NCI-H748 treated with DMSO at 0.1 percent for 48 hours (cell line): ENCODE measurements at places on chromosomes 2 and 18.

DNA sequence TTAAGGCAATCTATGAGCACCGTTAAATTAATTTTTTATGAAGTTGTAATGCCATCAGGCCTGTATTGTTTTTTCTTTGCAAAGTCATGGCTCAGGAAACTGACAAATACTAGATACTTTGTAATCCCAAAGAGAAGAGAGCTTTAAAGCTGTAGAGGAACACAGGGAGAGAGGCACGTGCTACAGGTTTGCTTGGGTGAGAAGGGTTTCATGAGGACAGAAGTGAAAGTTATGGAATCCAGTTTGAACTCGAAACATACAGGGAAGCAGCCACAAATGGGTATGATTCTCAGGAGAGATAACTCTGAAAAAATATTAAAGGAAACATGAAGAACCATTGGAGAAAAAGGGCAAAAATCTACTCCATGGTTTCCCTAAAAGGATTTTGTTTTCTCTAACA is 49.8 kb downstream of the CYB5A start:
- DNase-seq: no peak

- DNase-seq: no peak
Observed at GRCh38 chr2:45843136-45843535, 191.7 kb downstream of the PRKCE start.

DNA sequence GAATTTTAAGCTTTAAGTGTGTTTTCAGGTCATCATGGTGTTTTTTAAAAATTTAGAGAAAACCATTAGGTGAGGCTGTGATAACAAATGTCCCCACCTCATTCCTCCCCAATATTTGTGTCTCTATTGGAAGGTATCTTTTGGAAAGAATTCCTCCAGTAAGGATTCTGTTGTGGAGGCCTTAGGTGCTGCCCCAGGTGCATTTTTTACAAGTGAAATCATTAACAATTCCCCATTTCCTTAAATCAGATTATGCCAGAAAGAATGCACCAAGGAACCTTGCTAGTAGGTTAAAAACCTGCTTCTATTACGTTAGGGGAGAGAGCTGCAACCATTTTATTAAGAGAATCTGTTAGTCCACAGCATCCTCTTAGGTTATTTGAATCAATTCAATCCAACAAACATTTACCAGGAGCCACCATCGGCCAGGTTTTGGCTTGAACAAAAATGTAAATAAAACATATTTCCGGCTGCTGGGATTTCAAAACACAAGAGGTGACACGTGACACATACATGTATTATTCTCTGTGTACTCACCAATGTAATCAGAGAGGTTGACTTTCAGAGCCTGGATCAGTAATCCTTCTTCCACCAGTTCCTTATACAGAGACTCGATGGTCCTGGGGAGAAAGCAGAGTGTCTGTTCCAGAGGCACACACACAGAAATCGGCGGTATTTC is 112.5 kb upstream of the ASB18 start:
- peak; percentile 36 for DNase-seq

- no peak for DNase-seq
Observed at GRCh38 chr2:197477797-197478196, 21.8 kb downstream of the HSPD1 start.

GRCh38 chr18:45355944-45356520 is 259.2 kb upstream of the SLC14A2 start:
- DNase-seq: no peak

DNA sequence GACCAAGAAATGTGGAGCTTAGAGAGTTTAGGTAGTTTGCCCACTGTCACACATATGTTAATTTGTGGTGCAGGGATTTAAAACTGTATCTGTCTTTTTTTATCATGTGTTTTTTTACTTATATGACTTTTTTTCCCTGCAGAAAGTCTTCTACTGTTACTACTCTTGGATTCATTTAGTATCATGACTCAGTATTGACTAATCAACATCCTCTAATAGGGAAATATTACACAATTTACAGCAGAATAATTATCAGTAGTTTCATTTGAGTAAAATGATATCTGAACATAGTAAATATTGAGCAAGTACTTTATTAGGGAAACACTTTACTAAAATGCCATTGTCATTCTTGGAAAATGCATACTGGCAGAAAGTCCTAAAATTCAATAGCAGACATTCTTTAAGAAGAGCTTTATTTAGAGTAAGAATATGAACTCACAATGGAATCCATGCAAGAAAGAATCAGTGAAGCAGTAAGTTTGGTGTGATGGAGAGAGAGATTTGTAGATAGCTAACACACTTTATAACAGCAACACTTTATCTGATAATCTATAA is 425.9 kb upstream of the SLC8A1 start:
- no peak for DNase-seq

DNA sequence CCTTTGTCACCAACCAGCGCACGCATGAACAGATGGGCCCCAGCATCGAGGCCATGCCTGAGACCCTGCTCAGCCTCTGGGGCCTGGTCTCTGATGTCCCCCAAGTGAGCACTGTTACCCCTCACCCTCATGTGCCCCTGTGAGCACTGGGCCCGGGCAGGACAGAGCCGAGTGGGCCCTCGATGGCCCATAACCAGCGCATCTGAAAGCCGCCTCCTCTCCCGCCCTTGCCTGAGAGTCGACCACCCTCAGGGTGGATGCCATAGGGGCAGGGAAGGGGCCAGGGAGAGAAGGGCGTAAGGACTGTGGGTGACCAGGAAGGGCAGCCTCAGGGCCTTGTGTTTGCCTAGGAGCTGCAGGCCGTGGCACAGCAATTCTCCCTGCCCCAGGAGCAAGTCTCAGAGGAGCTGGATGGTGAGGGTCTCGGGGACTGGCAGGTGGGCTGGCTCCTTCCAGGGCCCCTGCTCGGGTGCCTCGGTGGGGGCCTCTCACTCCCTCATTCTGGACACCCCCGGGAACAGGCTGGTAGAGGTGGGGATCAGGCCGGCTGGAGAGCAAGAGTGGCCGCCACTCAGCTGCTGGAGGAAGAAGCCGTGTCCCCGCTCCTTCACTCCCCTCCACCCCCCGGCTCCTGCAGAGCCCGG is 2.1 kb downstream of the PROM2 start:
- DNase-seq: no peak

- DNase-seq: no peak
Observed at GRCh38 chr2:230788554-230789175, 76.0 kb downstream of the CAB39 start.

GRCh38 chr2:50438259-50438658 is 593.7 kb downstream of the NRXN1 start:
- DNase-seq: no peak

- no peak for DNase-seq
Observed at GRCh38 chr2:54867457-54867856, 144.0 kb downstream of the EML6 start.

GRCh38 chr2:64905338-64906024 is 83.7 kb upstream of the SLC1A4 start:
- no peak for DNase-seq

DNA sequence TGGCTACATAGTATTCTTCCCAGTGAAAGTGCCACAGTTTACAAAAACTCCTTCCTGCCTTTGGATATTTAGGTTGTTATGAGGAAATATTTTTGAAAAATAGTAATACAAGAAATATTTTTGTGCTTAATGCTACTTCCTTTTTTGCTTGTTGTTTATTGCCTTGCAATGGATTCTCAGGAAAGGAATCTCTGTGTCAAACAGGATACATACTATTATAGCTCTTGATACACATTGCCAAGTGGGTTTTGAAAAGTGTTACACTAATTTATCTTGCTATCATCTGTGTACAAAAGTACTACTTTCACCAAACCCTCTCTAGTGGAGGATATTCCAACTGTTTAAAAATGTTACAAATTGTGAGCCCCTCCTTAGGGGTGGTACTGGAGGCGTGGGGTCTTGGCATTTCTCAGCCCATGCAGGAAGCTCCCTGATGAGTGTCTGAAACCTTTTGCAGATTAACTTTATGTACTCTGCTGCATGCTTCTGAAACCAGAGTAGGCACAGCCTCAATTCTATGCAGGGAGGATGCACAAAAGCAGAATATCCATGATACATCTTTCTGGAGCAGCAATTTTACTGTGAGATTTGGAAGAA is 54.5 kb downstream of the EVA1A start:
- no peak for DNase-seq

GRCh38 chr2:184597571-184597991 is 748 bp upstream of the ZNF804A start:
- peak; percentile 60 for DNase-seq

GRCh38 chr2:70069049-70069448 is 18.2 kb upstream of the PCBP1 start:
- no peak for DNase-seq

- DNase-seq: no peak
Observed at GRCh38 chr2:177296040-177296439, 31.5 kb upstream of the NFE2L2 start.

GRCh38 chr18:34038086-34038485 is 186.6 kb downstream of the NOL4 start:
- no peak for DNase-seq

DNA sequence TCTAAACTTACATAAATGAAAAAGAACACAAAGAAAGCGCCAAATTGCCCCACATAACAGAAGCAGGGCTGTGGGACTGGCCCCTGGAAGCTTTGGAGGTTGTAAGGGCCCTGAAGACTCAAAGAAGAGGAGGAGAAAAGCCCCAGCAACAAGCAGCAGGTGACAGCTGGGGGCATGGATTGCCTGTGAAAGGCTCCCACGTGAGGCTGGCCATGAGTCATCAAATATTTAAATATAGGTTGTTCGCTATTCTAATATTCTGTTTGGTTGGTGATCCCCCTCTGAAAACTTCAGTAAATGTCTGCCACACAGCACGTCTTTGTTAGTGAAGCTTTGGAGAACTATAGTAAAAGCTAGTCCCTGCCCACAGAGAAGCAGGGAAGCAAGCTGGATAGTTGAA is 132.4 kb downstream of the MREG start:
- DNase-seq: no peak

- peak; percentile 73 for DNase-seq
Observed at GRCh38 chr18:57208047-57208446, 61.2 kb downstream of the BOD1L2 start.

DNA sequence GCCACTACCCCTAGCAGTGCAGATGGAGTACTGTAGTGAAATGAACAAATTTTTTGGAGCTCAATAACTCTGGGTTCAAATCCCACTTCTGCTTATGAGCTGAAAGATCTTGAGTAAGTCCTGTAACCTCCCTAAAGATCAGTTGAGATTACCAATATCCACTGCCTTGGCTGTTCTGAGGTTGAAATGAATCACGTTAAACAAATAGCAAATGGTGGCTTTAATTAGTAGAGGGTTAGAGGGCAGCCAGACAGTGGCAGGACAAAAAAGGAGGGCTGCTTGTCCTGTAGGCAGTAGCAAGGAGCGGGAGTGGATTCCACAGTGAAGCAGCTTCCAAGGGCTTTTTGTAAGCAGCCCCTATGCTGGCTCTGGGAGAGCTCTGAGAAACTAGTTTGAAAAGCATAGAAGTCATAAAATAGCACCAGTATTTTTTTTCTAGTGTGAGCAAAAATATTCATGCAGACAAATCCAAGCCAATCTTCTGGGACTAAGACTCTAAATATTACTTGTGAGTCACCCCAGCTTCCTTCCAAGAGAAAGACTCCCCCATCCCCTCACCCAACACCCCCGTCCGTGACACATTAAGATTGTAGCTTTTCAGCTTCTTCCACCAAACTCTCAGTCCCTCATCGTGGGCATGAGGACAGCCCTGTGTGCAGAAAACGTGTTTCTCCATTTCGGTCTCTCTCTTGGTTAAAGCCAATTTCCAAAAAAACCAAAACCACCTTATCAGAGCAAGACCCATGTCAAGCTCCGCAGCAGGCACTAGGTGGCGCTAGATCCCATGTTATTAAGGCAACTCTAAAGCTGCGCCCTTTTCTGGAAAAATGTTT is 123.5 kb upstream of the LGALSL start:
- peak; percentile 86 for DNase-seq

- DNase-seq: peak; percentile 61
Observed at GRCh38 chr2:169221745-169222369, 140.5 kb downstream of the LRP2 start.

- no peak for DNase-seq
Observed at GRCh38 chr2:84846741-84847142, 34.1 kb downstream of the TRABD2A start.

DNA sequence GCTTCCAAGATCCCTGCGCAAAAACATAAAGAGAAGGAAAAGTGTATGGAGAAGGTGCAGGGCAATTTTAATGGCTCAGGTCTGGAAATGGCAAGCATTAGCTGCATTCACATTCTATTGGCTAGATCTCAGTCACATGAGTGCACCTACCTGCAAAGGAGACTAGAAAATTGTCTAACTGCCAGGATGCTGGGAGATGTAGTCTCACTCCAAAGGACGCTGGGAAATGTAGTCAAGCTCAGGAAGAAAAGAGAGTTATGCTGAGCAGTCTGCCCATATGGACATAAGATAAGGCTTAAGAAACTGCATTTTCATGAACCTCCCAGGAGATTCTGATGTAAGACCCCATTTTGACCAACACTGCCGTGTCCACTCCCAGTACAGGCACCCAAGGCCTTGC is 9.5 kb upstream of the KLHL29 start:
- no peak for DNase-seq

GRCh38 chr2:40208463-40208862 is 243.4 kb downstream of the SLC8A1 start:
- peak; percentile 17 for DNase-seq

- no peak for DNase-seq
Observed at GRCh38 chr18:55737781-55738468, 149.9 kb upstream of the TCF4 start.

GRCh38 chr2:168312036-168312822 is 64.8 kb upstream of the STK39 start:
- no peak for DNase-seq

GRCh38 chr2:236261452-236261851 is 2.8 kb downstream of the ASB18 start:
- no peak for DNase-seq

DNA sequence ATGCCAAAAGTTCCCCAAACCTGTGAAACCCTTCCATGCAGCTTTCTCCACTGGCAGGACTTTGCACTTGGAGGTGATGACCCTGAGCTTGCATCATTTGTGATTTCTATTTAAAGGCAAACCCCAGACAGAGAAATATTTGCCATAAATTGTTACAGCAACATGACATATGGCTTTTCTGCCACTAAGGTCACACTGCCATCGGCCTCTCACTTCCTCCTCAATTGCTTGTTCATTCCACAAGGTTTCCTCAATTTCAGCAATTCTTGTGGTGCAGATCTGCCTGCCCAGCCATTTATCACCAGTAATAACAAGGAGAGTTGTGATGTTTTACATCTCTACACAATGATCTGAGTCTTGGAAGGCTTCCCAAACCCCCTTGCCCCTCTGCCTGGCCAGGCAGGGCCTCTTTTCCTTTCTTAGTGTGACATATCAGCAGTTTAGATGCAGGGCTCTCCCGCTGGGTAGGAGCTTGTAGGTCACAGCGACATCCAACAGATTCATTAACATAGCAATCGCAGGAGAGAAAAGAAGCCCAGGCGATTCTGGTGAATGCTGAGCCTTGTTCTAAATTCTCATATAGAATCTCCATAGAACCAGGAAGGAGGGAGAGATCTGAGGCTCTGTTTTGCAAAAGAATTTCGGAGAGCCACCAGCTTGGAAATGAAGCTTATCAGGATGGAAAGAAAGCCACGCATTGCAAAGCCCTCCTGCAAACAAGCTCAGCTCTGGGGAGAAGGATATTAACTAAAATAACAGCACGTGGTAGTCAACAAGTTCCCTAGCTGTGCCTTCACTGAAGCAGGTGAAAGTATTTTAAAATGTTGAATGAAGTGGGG is 46.7 kb upstream of the ITGA6 start:
- DNase-seq: no peak

GRCh38 chr2:178796079-178796677 is 11.0 kb downstream of the TTN start:
- peak; percentile 35 for DNase-seq

- DNase-seq: no peak
Observed at GRCh38 chr18:46374850-46375249, 270.7 kb downstream of the HAUS1 start.
